ENCODE measurements at places on chromosomes 16 and 17.

DNA sequence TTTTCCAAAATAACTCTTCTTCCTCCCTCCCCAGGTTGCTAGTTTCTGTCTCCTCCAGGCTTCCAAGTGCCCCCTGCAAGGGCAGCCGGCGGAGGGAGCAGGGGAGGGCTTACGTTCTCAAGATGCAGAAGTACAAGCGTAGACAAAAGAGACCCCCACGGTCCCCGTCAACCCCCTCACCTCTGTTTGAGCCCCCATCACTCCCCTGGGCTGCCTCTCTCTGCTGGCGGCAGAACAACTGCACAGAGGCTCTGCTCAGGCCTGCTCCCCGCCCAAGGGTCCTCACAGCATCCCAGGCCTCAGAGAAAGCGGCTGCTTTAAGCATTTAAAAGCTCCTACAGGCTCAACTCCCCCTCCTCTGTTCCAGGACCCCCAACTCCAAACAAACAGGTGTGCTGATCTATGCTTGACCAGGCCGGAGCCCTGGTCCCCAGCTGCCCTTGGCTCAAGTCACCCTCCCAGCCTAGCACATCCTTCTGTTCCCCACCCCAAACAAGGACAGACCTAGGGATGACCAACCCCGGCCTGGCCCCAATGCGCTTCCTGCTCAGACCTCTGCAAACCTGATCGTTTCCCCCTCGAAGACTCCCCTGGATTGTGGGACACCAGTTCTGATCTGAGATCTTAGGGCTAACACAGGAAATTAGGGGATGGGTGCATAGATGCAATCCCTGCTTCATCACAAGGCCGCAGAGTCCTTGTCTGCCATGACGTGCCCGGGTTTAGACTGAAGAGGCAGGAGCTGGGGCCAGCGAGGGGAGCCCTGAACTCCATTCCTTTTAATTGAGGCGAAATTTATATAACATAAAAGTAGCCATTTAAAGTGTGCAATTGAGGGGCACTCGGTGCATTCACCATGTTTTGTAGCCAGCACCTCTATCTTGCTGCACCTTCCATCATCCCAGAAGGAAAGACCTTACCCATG, 17.2 kb upstream of the RBFOX3 start:
- DNase-seq: no peak

- DNase-seq: no peak
These were observed 13.3 kb downstream of the MIS12 start for GRCh38 chr17:5499476-5500231.

GRCh38 chr17:50661795-50662391, 27.2 kb downstream of the ABCC3 start:
- DNase-seq: no peak

GRCh38 chr16:35184356-35184870, 1725.0 kb downstream of the TP53TG3F start:
- no peak for DNase-seq

GRCh38 chr17:16995930-16996329, 24.0 kb upstream of the TNFRSF13B start:
- DNase-seq: no peak

DNA sequence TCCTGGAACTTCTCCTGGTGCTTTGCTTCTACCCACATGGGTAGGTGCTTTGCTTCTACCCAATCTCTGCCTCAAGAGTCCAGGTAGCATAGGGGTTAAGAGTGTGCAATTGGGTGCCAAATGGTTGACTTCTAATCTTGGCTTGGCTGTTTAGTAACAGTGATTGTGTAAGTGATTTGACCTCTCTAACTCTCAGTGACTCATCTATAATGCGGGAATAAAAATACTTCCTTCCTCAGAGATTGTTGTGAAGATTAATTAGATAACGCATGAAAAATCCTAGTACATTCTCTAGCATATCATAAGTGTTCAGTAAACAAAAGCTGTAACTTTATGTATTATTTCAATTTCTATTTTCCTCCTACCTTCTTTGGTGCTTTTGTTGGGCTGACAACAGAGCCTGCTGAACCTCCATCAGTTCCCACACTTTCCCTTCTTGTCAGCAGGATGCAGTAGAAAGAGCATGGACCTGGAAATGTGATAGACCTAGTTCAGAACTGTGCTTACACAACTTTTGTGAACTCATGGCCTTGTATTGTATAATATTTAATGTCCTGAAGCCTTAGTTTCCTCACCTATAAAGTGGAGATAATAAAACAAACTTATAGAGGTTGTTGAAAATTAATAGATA, 72.9 kb upstream of the SMIM36 start:
- no peak for DNase-seq

DNA sequence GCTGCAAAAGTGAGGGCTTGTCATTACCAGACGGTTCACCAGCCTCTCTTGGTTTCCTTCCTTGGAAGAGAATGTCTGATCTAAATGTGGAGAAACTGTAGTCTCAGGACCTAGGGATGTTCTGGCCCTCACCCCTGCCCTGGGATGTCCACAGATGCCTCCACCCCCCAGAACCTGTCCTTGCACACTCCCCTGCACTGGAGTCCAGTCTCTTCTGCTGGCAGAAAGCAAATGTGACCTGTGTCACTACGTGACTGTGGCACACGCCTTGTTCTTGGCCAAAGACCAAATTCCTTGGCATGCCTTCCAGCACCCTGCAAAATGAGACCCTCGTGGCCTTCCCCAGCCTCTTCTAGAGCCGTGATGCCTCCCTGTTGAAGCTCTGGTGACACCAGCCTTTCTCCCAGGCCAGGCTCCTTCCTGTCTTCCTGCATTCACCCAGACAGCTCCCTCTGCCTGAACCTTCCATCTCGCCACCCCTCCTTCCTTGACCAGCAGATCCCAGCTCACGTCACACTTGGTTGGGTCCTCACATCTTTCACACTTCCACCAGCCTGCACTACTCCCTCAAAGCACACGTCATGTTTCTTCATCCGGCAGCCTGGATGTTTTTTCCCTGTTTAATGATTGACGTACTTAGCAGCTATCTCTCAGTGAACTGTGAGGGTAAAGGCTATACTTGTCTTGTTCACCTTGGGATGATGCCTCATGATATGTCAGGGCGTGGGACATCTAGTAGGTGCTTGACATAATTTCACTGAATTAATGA, 4.3 kb downstream of the ZNF768 start:
- DNase-seq: no peak

- DNase-seq: no peak
These were observed 295.0 kb downstream of the CEP112 start for GRCh38 chr17:65896889-65897288.

DNA sequence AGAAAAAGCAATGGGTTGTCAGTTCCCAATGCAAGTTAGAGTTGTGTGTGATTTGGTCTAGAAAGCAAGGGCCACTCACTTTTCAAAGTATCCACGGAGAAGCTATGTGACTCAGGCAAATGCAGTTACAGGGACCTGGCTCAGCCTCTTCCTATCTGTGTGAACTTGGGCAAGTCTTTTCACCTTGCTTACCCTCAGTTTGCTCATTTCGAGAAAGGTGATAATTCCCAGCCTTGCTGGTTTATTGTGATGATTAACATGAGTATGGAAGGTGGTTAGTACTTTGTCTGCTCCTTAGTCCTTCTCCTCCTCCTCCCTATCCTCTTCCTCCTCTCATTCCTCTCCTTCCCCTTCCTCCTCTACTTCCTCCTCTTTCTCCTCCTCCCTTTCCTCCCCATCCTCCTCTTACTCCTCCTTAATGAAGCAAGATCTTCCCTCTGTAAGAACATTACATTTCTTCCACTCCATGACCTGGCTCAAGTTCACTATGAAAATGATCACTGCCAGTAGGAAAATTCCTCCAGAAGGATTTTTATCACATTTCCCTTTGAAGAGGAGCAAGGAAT, 204.0 kb downstream of the GRIN2A start:
- DNase-seq: no peak

GRCh38 chr17:5381542-5381941, 37.9 kb downstream of the NUP88 start:
- DNase-seq: no peak

DNA sequence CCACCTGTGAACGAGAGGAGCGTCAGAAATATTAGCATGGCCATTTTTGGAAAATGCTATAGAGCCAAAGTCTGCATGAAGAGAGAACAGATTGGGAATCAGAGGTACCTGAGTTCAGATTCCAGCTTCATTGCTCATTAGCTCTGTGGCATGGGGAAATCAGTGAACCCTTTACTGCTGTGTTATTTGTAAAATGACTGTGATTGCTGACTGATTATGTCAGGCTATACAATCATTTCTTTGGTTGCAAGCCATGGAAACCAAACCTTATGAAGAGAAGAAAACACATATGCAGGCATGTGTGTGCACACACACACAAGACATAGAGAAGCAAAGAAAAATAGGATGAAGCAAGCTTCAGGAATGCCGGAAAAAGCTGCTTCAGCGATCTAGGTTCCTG, 101.4 kb upstream of the HSBP1 start:
- DNase-seq: no peak

DNA sequence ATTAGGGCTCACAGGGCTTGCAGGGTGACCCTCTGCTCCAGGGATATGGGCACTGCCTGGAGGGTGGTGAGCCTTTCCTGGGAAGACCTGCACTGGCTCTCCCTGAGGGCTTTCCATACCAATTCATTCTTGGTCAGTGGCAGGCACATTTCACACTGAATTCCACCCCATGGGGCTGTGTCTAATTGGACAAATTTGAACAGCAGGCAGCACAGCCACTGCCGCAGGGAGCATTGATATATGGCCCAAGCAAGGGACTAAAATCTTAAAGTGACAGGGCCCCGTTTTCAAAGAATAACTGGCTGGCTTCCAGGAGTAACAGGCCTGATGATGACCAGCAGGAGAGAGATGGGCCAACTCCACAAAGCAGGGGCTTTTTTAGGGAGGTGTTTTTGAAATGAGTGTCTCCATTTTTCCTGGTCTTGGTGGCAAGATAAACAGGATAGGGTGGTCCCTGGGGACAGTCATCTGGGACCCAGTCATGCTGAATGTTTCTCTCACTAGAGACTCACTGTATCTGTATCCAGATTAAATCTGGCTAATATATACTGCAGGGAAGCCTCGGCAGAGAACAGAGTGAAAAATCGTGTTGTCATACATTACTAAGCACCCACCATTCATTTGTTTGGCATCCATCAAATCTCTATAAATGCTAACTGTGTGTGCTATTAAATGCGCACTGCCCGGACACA, 74.1 kb upstream of the TBX2 start:
- DNase-seq: no peak

DNA sequence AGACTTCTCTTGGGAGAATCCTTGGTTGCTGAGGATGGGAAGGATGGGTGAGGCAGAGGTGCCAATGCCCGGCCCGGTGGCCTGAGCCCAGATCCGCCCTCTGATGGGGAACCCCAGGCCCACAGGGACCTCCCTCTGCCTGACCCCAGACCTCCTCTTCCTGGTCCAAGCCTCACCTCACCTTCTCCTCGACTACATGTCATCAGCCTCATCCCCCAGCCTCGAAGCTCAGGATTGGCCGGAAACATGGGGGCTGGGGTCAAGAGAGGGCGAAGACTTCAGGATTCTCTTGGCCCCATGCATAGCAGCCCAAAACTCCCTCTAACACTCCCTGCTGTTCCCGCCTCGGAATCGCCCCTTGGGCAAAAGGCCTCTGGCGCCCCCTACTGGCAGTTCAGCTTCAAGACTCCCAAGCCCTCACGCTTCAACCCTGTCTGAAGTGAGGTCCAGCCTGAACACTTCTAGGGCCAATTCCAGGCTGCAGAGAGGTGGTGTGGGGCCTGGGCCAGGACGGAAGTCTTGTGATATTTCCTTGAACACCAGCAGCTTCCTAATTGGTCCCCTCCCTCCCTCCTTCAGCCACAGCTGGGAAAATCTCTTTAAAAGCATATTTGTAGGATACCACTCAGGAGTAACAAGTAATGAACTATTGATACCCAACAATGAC, 47.2 kb downstream of the ARHGAP27 start:
- peak; percentile 94 for DNase-seq

- no peak for DNase-seq
These were observed 16.5 kb upstream of the ST6GALNAC1 start for GRCh38 chr17:76659928-76660655.

- DNase-seq: no peak
These were observed 15.9 kb upstream of the ICAM2 start for GRCh38 chr17:64036198-64036922.

DNA sequence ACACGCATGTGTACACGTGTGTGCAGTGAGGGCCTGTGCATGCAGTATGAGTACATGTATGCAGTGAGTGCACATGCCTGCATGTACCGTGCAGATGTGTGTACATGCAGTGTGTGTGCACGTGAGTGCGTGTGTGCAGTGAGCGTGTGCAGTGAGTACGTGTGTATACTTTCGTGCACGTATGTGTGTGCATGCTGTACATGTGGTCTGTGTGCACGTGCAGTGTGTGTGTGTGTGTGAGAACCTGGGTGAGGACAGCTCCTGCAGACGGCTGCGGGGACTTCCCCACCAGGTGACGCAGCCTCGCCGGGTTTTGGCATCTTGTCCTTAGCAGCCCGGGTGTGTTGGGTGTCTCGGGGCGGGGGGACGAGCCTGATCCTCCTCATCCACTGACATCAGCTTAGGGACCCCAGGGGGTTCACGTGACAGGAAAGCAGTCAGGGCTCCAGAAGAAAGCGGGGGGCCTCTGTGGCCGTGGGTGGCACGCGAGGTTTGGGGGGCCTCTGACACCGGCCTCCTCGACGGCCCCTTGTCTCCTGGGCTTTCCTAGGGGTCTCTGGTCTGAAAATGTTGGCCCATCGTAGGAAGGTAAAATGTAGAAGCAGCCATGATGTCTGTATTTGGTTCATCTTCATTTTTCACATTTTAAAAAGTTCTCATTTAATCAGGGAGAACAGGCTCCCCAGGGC, 119.6 kb upstream of the ZNF750 start:
- no peak for DNase-seq
